T-cell (primary cell): ENCODE measurements at places on chromosomes 6 and 20. TPM values are rescaled to one million over a fixed set of nuclear protein-coding genes. Genes with fewer than 3 reads are reported as not detected.

DNA sequence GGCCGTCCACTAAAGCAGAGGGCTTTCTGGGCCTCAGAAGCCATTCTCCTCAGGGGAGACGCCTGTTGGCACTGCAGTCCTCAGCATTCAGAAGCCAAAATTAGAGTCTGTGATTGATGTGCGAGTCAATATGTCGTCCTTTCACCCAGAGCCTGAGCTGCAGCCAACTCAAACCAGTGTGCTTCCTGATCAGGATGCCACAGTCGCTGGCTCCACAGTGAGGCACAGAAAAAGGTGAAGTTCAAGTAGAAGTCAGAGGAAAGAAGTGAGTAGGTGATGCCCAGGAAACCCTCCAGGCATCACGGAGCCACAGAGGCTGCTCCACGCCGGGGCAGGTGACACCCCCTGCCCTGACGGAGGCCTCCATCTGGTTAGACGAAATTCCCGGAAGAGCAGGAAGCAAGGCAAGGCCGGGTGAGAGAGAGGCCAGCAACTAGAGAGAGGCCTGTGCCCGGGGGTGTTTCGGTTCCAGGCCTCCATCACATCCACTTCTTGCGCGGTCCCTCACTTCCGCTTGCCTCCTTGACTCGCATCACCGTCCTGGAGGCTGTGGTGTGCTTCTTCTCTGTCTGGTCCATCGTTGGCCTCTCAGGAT is 177.7 kb upstream of the SNX9 start:
- DNase-seq: no peak

- DNase-seq: peak; percentile 71
Measured at GRCh38 chr6:37048851-37049757, 43.6 kb downstream of the FGD2 start.

DNA sequence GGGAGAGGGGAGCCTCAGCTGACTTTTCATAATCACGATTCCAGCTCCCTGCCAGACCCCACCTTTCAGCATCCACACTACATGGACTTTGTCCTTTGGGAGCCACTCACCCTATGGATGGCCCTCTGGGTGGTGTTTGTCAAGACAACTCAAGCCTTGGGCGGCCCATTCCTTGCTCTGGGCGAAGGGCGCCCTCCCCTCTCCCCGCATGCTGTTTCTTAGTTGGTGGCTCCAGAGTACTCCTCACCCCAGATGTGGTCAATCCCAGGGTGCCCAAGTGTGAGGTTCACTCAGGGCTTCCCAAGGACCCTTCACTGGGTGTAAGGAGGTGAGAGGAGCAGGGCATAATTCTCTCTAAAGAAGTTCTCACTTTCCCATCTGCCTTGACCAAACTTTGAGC is 710.0 kb downstream of the QKI start:
- DNase-seq: no peak

DNA sequence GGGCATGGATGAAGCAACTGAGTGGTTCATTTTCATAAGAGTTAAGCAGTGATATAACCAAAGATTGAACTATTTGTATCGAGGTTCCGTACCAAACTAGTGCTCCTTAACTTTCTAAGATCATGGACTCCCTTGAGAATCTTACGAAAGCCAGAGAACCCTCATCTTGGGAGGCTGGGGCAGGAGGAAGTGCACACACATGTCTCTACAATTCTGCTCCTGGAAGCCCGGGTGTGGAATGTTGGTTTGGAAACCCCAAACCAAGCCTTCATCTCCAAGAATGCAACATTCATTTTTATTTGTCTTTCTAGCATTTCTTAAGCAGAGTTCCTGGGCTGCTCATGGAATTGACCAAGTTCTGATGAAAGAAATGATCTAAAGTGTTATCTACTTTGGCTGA is 250.5 kb upstream of the PRND start:
- DNase-seq: no peak

DNA sequence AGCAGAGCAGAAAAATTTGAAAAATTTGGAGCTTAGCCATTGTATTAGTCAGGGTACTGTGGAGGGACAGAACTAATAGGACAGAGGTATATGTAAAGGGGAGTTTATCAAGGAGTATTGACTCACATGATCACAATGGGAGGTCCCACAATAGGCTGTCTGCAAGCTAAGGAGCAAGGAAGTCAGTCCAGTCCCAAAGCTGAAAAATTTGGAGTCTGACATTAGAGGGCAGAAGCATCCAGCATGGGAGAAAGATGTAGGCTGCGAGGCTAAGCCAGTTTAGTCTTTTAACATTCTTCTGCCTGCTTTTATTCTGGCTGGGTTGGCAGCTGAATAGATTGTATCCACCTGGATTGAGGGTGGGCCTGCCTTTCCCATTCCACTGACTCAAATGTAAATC is 82.0 kb downstream of the SMPDL3A start:
- no peak for DNase-seq

DNA sequence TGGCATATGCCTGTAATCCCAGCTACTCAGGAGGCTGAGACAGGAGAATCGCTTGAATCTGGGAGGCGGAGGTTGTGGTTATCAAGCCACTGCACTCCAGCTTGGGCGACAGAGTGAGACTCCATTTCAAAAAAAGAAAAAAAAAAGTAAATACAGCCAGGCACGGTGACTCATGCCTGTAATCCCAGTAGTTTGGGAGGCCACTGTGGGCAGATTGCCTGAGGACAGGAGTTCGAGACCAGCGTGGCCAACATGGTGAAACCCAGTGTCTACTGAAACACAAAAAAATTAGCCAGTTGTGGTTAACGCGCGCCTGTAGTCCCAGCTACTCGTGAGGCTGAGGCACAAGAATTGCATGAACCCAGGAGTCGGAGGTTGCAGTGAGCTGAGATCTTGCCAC is 1.5 kb upstream of the NINL start:
- no peak for DNase-seq

GRCh38 chr20:16580147-16580546 is 6.9 kb upstream of the KIF16B start:
- no peak for DNase-seq

GRCh38 chr20:18265441-18265840 is 22.9 kb upstream of the ZNF133 start:
- no peak for DNase-seq

Gene TFAP2D
- not detected for total RNA-seq

GRCh38 chr6:36095497-36096391 is 34.6 kb upstream of the MAPK13 start:
- no peak for DNase-seq

Gene KATNA1
- 16.5 TPM for total RNA-seq

Gene RSPH9
- total RNA-seq: not detected

DNA sequence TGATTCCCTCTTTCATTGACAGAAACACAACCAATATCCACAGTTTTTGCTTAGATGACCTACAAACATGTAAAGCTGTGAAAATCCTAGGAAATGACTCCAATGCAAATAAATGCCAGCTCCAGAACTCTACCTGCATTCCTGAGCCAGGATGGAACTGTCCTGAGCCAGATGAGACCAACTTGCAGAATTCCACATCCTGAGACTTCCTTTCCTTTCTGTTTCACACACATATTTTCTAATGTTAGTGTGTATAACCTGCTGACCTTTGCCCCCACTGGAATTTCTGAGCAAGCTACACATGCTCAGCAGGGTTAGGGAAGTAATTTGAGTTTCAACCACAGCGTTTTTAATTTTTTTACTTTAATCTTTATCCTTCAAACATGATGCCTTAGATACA is 69.6 kb upstream of the ADGRF1 start:
- no peak for DNase-seq

Gene DEF6
- total RNA-seq: 311 TPM

GRCh38 chr6:143482593-143482992 is 28.9 kb downstream of the FUCA2 start:
- no peak for DNase-seq

Gene F13A1
- total RNA-seq: not detected

GRCh38 chr6:145758113-145758512 is 22.8 kb upstream of the EPM2A start:
- DNase-seq: no peak

- no peak for DNase-seq
Measured at GRCh38 chr6:56246881-56247653, at the start of gene COL21A1. TSS of gene COL21A1 (minus strand) at chr6:56247580. CDS start at chr6:56182618, 64,962 bp downstream.

GRCh38 chr20:45378191-45378590 is at the start of gene TP53TG5:
TSS of gene TP53TG5 (minus strand) at chr20:45378325. CDS start at chr20:45378236, 89 bp downstream.
- no peak for DNase-seq

- no peak for DNase-seq
Measured at GRCh38 chr20:6916938-6917337, 149.5 kb downstream of the BMP2 start.

DNA sequence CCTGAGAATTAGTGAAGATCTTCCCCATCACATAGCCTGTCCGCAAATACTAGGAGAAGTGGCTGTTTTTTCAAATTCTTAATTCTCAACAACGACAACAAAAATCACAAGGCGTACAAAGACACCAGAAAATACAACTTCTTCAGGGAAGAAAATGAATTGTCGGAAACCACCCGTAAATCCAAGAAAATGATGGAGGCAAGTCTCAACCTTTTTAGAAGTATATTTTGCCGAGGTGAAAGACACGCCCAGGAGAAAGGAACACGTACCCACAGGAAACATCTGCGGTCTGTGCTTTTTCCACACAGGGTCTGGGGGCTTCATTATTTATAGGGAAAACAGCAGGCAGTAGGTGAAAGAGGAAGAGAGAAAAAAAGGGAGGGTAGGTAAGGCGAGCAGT is 223.9 kb upstream of the GGTLC1 start:
- no peak for DNase-seq

GRCh38 chr6:160386869-160387530 is 38.8 kb downstream of the SLC22A3 start:
- no peak for DNase-seq

Gene RNF182
- total RNA-seq: 0.16 TPM

GRCh38 chr6:32413427-32414047 is 6.6 kb upstream of the BTNL2 start:
- peak; percentile 82 for DNase-seq

DNA sequence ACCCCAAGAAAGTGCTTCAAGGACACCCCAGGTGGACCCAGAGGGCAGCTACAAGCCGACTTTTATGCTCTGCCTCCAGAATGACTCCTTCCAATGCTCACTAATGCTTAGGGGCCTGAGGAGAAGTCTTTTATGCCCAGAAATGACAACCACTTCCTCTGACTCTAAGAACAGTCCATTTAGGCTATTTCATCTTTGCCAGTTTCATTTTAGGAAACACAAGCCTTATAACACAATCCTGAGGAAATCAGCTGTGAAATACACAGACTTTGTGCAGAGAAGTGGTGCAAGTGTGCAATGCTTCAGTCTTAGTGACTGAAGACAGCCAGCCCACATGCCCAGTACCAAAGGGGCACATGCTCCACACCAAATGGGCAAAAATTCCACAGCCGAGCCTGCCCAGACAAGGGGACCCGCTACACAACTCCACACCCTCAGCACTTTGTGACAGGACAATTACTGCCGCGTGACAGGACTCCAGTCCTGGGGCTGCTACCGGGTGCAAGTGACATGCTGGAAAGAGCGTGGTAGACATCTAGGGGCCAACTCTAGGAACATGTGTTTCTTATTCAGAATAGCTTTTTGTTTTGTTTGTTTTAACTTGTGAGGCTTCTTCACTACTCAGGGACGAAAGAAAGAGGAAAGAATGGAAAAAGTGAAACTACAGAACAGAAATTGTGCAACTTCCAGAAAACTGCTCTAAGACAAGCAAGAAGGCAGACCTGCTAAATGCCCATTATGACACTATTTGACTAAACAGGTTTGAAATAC is 28.2 kb upstream of the PLAGL1 start:
- no peak for DNase-seq

Gene RBM38
- 218 TPM for total RNA-seq

- no peak for DNase-seq
Measured at GRCh38 chr6:28474441-28475219, 31.3 kb upstream of the ZSCAN23 start.

Gene PRDM13
- total RNA-seq: not detected

Gene ANKEF1
- total RNA-seq: 1.9 TPM

Gene RHAG
- 0.44 TPM for total RNA-seq

Gene SERINC3
- total RNA-seq: 78.4 TPM

Gene CFB
- total RNA-seq: not detected

Gene KCNK15
- total RNA-seq: not detected

Gene TFAP2C
- not detected for total RNA-seq

- DNase-seq: no peak
Measured at GRCh38 chr20:6231556-6231955, 108.7 kb upstream of the FERMT1 start.
